Gastroesophageal sphincter (tissue), 4 donors: ENCODE measurements at places on chromosomes 2 and 18.

- no peak for ATAC-seq
Measured at GRCh38 chr2:151668737-151669136, 65.5 kb downstream of the NEB start.

- ATAC-seq, result no peak
Measured at GRCh38 chr2:37695336-37695735, 23.9 kb upstream of the CDC42EP3 start.

DNA sequence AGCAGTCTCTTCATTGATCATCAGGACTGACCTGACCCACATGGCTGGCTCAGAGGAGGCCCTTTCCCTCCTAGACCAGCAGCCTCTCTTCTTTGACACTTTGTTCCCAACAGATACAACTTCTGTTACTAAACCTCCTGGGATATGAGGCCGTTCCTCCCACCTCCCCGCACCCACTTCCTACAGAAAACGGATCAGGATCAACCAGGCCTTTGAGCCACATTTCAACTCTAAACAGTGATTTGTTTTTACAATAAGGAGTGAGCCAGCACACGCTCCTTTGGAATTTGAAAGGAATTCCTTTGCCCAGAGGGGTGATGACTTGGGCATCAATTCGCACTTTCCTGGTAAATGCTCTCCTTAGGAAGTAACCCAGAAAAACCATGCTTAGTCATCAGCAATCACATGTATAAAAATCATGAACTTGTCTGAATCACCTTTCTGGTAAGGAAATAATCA is 180.4 kb downstream of the FAM124B start:
- no peak for ATAC-seq

- no peak for ATAC-seq
Measured at GRCh38 chr2:190941571-190941970, 61.0 kb downstream of the GLS start.

- ATAC-seq, result no peak
Measured at GRCh38 chr2:37676274-37676673, 4.8 kb upstream of the CDC42EP3 start.

DNA sequence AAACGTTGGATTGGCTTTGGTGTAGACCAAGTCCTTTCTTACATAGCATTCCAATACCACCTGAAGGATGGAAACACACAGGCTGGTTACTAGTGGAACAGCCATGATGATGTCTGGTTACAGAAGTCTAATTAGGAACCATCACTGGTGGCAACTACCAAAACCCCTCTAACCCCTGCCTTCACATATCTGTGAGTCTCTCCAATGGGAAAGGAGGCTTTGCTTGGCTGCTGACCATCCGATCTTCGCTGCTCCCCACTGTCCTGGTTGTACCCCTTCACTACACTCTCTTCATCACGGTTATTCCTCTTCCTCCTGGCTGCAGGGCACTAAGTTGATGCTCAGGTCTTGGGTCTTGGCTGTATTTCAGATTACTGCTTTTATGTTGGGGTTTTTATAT is 97.7 kb downstream of the SPRED2 start:
- no peak for ATAC-seq

DNA sequence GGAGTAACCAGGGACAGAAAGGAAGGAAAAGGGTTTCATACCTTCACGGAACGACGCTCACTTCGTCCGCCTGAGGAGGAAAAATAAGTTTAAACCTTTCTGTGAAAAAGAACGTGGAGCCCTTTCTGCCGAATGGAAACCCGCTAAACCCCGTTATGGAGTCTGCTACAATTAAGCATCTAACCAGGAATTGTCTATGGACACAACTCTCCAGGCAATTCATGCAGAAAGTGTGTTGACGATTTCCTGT is 528 bp upstream of the PPP4R3B start:
- no peak for ATAC-seq

DNA sequence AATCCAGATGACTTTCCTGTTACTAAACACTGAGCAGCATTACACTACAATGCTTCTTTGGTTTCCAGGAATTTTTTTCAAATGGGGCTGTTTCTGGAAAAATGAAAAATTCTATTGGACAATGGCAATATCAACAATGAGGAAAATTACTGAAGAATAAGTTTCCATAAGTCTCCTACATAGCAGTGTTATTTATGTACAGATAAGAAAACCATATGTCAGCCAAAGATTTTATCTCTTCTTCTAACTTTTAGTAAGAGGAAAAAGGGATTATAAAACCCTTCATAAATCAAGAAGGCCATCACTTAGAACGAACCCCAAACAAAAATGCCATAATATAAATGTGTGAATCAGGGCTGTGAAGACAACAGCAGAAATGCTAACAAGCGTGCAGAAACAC is 31.6 kb upstream of the NOSTRIN start:
- ATAC-seq, result no peak

- no peak for ATAC-seq
Measured at GRCh38 chr2:157185476-157186227, 71.9 kb upstream of the GALNT5 start.

DNA sequence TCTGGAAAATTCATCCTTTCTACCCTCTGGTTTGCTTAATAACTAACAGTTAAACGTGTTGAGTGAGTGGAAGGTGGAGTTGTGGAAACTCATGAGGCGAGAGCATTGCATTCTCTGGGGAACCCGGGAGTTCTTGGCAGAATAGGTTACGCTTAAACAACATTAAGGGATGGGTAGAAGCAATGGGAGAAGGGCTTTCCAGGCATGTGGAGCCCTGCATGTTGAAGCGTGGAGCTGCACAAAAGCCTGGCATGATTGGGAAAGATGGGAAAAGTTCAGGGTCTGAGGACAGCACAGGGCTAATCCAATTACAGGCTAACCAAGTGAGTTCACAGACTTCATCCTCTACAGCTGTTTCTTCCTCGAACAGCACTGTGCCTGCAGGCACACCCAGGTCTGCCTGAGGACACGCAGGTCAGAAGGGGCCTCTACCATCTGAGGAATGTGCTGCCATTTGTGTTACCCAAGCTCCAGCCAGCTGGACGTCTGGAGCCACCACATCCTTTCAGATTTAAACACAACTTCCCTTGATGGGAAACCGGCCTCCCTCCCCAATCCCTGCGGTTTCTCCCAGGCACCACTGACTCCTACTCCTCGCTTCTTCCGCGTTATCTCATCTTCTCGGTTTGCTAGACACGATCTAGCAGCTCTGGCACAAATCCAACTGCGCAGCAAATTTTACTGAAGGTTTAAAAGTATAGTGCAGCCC is 164.2 kb downstream of the ANTXR1 start:
- ATAC-seq, result peak; percentile 43

GRCh38 chr2:168233726-168234406 is 13.5 kb downstream of the STK39 start:
- ATAC-seq, result peak; percentile 42

- ATAC-seq, result no peak
Measured at GRCh38 chr2:178247250-178247649, 52.9 kb downstream of the OSBPL6 start.

DNA sequence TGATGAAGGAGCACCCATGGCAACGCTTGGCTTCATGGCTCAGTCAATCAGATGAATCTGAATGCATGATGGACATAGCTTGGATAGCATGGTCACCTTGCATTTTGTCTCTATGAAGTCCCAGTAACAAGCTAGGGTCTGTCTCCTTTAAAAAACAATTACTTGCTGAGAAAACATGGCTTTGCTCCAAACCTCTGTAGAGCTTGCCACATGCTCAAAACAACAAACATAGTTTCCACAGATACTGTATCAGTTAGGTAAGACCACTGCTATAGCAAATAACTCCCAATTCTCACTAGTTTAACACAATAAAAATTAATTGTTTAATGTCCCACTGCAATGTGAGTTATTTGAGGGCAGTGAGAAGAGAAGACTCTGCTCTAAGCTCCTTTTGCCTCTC is 401.0 kb downstream of the IRS1 start:
- ATAC-seq, result no peak

- ATAC-seq, result no peak
Measured at GRCh38 chr18:35106013-35106844, 65.0 kb downstream of the MAPRE2 start.

- no peak for ATAC-seq
Measured at GRCh38 chr18:44520981-44521667, 159.6 kb upstream of the SETBP1 start.

DNA sequence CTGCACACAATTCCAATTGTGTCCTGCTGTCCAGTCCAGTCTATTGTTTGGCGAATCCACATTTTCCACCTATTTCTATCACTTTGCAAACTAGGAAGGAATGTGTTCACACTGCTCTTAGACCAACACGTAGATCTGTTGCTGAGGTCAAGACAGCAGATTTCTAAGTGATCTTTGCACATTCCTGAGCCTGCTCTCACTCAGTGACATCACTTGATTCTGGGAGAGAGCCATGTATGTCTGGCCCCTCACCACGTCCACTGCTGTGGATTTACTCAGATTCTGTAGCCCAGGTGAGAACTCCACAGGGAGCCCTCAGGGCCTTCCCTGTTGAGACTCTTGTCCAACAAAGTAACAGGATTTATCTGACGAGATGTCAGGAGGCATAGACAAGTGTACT is 317.2 kb downstream of the TSN start:
- no peak for ATAC-seq

- no peak for ATAC-seq
Measured at GRCh38 chr2:65393743-65394422, 38.5 kb downstream of the SPRED2 start.

- ATAC-seq, result no peak
Measured at GRCh38 chr2:62424899-62425298, 81.1 kb downstream of the TMEM17 start.

GRCh38 chr2:97965116-97965515 is 30.6 kb downstream of the TMEM131 start:
- no peak for ATAC-seq

DNA sequence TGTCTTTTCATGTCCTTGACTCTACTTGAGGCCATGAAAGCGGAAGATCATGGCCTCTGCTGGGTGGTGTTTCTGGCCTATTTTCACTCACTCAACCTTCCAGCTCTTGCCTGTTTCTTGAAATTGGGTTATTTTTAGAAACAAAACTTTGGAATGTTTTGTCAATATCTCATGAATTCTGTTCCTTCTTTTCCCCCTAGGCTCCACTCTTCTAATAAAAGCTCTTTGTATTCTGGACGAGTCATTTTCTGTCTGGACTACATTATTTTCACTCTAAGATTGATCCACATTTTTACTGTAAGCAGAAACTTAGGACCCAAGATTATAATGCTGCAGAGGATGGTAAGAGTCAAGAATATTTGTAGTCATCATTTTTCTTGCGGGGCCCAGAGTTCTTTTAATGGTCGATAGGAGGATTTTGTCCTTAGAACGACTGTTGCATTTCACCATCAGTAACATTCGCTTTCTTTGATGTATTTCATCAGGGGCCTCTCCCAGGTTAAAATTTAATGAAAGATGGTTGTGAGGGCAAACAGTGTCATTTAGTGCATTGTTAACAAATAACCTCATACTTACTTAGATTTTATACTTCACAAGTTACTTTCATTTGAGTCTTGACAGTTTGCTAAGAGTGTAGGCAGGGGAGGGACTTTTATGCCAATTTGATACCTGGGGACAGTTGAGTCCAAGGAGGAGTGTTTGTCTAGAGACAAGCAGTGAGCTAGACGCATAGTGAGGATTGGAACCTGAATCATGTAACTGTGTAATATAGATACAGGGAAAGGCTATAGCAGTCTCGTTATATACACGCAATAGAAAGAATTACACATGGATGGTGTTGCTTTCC is 64.6 kb downstream of the TRPM8 start:
- ATAC-seq, result no peak

DNA sequence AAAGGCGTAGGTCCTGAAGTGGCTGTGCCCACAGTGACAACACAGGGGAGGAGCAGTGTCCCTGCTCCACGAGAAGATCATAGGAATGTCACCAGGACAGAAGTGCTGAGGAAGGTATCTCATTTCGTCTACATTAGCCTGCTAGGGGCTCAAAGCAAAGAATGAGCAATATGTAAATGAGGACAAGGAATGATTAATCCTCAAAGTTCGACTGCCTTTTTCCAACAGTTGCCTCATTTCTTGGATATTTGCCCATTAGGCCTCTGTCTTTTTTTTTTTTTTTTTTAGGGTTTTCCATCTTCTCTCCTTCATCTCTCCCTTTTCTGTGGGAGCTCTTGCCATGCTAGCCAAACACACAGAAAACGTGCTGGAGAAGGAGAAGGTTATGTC is 105.2 kb upstream of the ARHGAP28 start:
- peak; percentile 41 for ATAC-seq

DNA sequence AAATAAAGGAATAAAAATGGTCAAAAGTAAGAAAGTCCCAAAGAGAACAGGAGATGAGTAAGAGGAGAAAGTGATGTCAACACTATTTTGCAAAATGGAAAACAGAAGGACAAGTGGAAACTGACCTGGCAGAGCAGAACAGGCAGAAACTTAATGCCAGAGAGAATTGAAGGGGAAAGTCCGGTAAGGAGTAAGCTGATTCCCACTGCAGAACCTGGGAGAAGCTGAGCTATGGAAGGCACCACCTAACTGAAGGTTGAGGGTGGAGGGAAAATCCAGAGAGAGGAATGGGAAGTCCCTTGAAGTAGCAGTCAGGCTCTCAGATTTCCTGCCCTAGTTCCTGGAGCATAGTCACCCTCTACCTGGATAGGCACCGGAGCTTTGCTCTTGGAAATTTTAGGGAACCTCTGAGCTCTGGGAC is 59.8 kb downstream of the MOGAT1 start:
- ATAC-seq, result no peak
